ENCODE measurements at places on chromosomes 6 and 20.

- no peak for DNase-seq
These were observed 63.2 kb upstream of the ARMH2 start for GRCh38 chr6:24861934-24862333.

DNA sequence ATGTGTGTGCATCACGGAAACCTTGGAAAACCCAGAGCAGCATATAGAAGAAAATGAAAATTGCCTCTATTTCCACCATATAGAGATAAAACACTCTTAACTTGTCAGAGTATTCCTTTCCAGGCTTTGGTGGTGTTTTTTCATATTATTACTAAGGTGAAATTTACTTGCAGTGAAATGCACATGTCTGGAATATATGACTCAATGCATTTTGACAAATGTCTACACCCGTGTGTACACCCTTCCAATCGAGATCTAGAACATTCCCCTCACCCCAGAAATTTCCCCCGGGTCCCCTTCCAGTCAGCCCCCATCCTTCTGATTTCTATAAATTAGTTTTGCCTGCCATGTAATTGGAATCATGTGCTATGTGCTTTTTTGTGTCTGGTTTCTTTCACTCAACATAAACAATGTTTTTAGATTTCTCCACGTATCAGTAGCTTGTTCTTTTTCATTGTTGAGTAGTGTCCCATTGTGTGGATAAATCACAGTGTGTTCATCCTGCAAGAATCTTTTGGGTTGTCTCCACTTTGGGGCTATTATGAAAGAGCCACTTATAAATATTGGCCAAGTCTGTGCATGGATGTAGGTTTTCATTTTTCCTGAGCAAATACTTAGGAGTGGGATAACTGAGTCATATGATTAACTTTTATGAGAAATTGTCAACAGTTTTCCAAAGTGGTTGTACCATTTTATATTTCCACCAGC lies 19.9 kb upstream of the PREX1 start:
- no peak for DNase-seq

- DNase-seq: no peak
These were observed 25.6 kb downstream of the UTRN start for GRCh38 chr6:144310765-144311164.

- no peak for DNase-seq
These were observed 705.5 kb upstream of the MAN1A1 start for GRCh38 chr6:120055071-120055470.

- peak; percentile 50 for DNase-seq
These were observed at the start of gene C6orf62 for GRCh38 chr6:24719125-24719971. C6orf62 (minus strand) TSS chr6:24719154; CDS start chr6:24718668, 486 bp downstream.

Data from right forelimb (tissue), 1 donor.